CD8-positive, alpha-beta memory T cell (primary cell): ENCODE measurements at places on chromosomes 4 and X. TPM values are rescaled to one million over a fixed set of nuclear protein-coding genes. Genes with fewer than 3 reads are reported as not detected.

Gene GRPR
- not detected for polyA plus RNA-seq

Gene RAB41
- not detected for polyA plus RNA-seq

Gene APLN
- not detected for polyA plus RNA-seq

Gene P2RY8
- polyA plus RNA-seq = 302 TPM

Gene CYTL1
- polyA plus RNA-seq = 1.7 TPM

Gene MID1IP1
- polyA plus RNA-seq = 20.8 TPM

Gene ERAS
- polyA plus RNA-seq = not detected

GRCh38 chr4:106670976-106671375 lies 302.4 kb upstream of the GIMD1 start:
- no peaks in the 10 kb centered on the region for H3K4me1 ChIP-seq
- DNase-seq = no peak
- H3K27me3 ChIP-seq = no peaks in the 10 kb centered on the region
- no peaks in the 10 kb centered on the region for H3K36me3 ChIP-seq

DNA sequence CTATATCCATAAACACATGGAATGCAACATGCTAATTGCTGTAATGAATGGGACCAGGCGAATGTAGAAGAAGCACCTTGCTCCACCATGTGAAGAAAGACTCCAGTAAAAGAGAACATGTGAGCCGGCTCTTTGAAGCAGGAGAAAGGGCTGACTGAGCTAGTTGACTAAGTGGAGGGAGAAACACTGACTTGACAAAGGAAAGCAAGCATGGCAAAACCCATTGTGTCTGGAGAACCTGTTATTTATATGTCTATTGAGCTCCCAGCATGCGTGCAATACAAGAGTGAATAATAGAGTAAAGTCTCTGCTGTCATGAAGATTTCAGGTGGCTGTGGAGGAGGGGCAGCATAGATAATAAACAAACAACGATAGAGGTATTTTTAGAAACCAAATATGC lies 559.9 kb downstream of the RAB28 start:
- no peak overlapping the region for H3K27ac ChIP-seq
- H3K27me3 ChIP-seq = no peaks in the 10 kb centered on the region
- no peaks in the 10 kb centered on the region for H3K4me1 ChIP-seq
- DNase-seq = no peak
- H3K4me3 ChIP-seq = no peak overlapping the region

DNA sequence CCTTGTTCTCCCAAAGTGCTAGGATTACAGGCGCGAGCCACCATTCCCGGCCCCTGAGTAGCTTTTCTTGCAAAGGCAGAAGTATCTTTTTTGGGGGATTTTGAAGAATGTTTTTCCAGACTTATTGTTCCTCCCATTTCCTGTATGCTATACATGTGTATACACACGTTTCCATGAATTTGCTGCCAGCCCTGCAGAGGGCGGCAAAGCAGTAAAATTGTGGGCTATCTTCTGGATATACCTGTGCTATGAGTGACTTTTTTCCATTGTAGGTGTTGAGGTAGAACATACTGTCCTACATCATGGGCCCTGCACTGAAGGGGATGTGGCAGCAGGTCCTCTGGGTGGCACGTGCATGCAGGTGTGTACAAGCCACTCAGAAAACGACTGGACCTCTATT lies 16.9 kb upstream of the MED28 start:
- no peak for DNase-seq
- no peaks in the 10 kb centered on the region for H3K4me1 ChIP-seq

- no peaks in the 10 kb centered on the region for H3K36me3 ChIP-seq
- no peak overlapping the region for H3K27ac ChIP-seq
- no peak for DNase-seq
- H3K27me3 ChIP-seq = no peaks in the 10 kb centered on the region
Observed at GRCh38 chr4:137804906-137805495, 272.7 kb upstream of the PCDH18 start.

GRCh38 chrX:39477762-39478120 lies 620.0 kb downstream of the BCOR start:
- H3K27me3 ChIP-seq = no peaks in the 10 kb centered on the region
- no peak overlapping the region for H3K27ac ChIP-seq
- H3K4me1 ChIP-seq = no peaks in the 10 kb centered on the region
- no peaks in the 10 kb centered on the region for H3K36me3 ChIP-seq

GRCh38 chr4:8474856-8475255 lies 34.3 kb downstream of the TRMT44 start:
- H3K36me3 ChIP-seq = no peaks in the 10 kb centered on the region

- DNase-seq = no peak
- H3K27me3 ChIP-seq = no peaks in the 10 kb centered on the region
- no peak overlapping the region for H3K4me3 ChIP-seq
- no peaks in the 10 kb centered on the region for H3K36me3 ChIP-seq
- no peak overlapping the region for H3K27ac ChIP-seq
- H3K4me1 ChIP-seq = peaks cover 6% of the 10 kb centered on the region
Observed at GRCh38 chr4:55351824-55352223, 5.8 kb downstream of the SRD5A3 start.

DNA sequence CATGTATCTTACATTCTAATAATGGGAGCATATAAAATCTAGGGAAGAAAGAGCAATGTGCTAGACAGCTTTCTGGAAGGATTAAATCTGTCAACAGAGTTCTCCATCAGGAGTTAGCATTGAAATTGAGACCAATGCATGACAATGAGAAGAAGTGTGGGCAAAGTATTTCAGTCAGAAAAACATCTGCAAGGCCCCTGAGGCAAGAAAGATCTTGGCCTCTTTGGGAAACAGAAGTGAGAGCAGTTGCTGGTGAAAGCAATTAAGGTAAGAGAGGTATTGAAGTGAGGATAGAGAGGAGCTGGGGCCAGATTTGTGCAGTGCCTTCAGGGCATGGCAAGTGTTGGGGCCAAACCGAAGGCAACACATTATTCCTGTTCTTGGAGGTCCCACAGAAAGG lies 999.1 kb downstream of the STPG2 start:
- H3K27ac ChIP-seq = no peak overlapping the region
- no peaks in the 10 kb centered on the region for H3K4me1 ChIP-seq
- H3K27me3 ChIP-seq = no peaks in the 10 kb centered on the region
- H3K4me3 ChIP-seq = no peak overlapping the region
- H3K36me3 ChIP-seq = no peaks in the 10 kb centered on the region

GRCh38 chrX:44997282-44997812 lies 124.4 kb downstream of the KDM6A start:
- no peak overlapping the region for H3K27ac ChIP-seq
- DNase-seq = no peak
- H3K36me3 ChIP-seq = no peaks in the 10 kb centered on the region
- H3K4me3 ChIP-seq = no peak overlapping the region
- H3K27me3 ChIP-seq = no peaks in the 10 kb centered on the region
- peaks cover 23% of the 10 kb centered on the region for H3K4me1 ChIP-seq

DNA sequence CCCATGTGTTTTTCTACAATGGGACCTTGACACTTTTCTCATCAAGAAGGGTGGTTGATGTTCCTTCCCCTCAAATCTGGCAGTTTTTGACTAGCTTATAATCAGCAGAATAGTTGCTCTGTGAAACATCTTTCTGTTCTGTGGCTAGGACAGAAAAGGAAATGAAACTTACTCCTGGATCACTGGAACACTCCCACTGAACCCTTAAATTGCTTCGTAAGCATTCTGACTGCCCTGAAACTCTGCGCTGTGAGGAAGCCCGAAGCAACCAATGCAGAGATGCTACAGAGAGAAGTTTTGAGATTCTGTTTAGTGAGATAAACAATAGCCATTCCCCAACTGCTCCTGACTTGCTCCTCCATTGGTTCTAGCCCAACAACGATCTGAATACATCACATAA lies 602.2 kb downstream of the CENPC start:
- no peaks in the 10 kb centered on the region for H3K36me3 ChIP-seq
- no peaks in the 10 kb centered on the region for H3K4me1 ChIP-seq
- no peak overlapping the region for H3K27ac ChIP-seq

GRCh38 chr4:151917145-151917734 lies 156.4 kb upstream of the GATB start:
- H3K36me3 ChIP-seq = no peaks in the 10 kb centered on the region
- H3K4me1 ChIP-seq = no peaks in the 10 kb centered on the region
- H3K4me3 ChIP-seq = no peak overlapping the region
- H3K27me3 ChIP-seq = no peaks in the 10 kb centered on the region
- no peak for DNase-seq

GRCh38 chr4:67394879-67395278 lies 150.4 kb downstream of the CENPC start:
- DNase-seq = no peak
- H3K4me1 ChIP-seq = no peaks in the 10 kb centered on the region
- no peak overlapping the region for H3K27ac ChIP-seq
- no peak overlapping the region for H3K4me3 ChIP-seq

DNA sequence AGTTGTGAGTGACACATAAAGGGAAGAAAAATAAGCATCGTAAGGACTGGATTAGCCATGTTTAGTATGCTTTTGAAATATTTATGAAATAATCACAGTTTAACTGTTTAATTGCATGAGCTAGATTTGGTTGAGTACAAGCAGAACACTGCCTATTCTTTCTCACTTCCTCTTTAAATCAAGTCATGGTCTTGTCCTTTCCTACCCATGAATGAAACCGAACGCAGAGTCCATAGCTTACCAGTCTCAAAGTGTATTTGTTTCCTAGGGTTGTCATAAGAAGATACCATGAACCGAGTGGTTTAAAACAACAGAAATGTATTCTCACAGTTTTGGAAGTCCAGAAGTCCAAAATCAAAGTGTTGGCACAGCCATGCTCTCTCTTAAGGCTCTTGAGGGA lies 684.0 kb upstream of the MAGEB2 start:
- no peaks in the 10 kb centered on the region for H3K36me3 ChIP-seq
- H3K4me3 ChIP-seq = no peak overlapping the region
- no peaks in the 10 kb centered on the region for H3K27me3 ChIP-seq
- H3K27ac ChIP-seq = no peak overlapping the region
- no peak for DNase-seq
- H3K4me1 ChIP-seq = no peaks in the 10 kb centered on the region

DNA sequence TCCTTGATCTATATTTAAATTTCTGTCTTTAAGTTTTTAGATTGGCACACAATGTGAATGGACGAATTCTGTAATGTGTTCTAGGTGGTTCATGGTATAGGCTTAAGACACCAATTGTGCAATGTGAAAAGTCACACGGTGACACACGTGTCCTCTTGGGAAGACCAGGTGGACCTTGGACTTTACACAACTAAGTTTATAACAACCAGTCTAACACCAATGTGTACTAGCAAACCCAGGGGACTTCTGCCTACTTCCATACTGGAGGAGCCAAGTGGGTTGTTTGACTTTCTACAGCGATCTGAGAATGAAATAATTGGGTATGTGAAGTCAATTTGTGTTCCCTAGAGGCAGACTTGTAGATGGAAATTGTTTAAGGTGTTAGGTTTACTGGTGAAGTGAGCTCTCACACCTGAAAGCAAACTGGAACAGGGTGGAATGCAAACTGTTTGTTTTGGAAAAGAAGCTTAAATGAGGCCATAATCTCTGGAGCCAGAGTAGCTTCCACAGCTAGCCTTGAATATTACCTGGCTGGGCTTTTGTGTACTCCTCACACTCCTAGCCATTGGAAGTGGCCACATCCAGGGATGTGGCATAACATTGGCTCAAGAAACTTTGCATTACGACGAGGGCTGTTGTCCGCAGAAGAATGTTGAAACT lies 45.9 kb upstream of the WDR1 start:
- H3K27ac ChIP-seq = no peak overlapping the region
- no peaks in the 10 kb centered on the region for H3K36me3 ChIP-seq
- H3K27me3 ChIP-seq = no peaks in the 10 kb centered on the region

DNA sequence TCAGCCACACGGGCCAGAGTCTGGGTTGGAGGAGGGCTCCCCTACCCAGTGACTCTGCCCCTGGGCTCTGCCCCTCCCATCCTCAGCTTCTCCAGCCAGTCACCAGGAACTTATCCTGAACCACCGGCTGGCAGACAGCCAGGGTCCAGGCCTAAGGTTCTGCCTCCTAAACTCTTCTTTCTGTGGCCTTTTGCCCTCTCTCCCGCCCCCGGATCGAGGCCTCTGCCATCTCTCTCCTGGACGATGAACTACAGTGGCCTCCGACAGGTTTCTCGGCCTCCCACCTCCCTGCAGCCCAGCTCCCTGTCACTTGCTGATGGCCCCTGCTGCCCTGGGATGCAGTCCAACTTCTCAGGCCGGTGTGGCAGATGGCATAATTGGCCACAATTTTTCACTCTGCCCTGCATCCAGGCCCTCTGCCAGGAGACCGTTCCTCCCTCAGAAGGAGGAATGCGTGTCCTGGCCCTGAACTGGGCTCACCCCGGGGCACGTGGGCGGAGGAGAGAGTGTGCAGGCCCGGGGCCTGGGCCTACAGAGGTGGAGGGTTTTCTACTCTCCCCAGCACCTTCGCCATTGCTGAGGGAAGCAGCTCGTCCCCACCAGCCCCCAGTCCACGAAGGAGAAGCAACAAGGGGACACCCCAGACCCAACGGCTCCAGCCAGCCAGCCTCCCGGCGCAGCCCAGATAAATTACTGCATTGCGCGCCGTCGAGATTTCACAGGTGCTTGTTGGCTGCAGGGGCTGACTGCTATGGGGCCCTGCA lies 81.9 kb upstream of the LRPAP1 start:
- H3K27ac ChIP-seq = no peak overlapping the region
- no peak for DNase-seq
- H3K4me3 ChIP-seq = no peak overlapping the region
- H3K4me1 ChIP-seq = no peaks in the 10 kb centered on the region
- no peaks in the 10 kb centered on the region for H3K36me3 ChIP-seq

DNA sequence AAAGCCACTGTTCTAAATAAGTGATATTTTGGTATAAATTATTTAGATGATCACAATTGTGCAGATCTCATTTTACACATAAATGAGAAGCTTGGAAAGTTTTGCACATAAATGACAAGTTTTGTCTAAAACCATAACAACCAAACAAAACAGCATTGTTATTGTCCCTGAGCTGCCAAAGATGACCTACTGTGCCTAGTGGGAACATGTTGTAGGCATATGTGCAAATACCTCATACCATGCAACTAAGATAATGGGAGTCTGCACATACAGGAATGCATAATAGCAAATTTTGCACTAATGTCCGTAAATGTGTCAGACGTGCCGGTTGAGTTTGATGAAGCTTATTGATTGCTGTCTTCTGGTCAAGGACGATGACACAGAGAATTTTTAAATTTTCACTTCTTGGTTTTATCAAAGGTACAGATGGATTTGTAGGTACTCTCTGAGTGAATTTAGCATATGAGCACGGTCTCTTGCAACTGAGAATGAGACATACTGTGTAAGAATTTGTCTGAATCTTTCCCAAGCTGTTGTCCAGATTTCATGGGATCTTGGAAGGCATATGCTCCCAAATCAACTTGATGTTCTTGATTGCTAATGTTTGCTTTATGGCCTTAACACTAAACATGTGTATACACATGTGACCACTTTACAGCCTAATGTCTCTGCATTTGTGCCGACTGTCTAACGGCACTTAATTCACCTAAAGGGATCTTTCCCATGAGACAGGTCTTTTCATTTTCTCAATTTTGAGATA lies 1133.5 kb downstream of the FAT4 start:
- no peaks in the 10 kb centered on the region for H3K36me3 ChIP-seq
- no peak for DNase-seq
- H3K4me3 ChIP-seq = no peak overlapping the region
- H3K4me1 ChIP-seq = no peaks in the 10 kb centered on the region
- no peaks in the 10 kb centered on the region for H3K27me3 ChIP-seq

DNA sequence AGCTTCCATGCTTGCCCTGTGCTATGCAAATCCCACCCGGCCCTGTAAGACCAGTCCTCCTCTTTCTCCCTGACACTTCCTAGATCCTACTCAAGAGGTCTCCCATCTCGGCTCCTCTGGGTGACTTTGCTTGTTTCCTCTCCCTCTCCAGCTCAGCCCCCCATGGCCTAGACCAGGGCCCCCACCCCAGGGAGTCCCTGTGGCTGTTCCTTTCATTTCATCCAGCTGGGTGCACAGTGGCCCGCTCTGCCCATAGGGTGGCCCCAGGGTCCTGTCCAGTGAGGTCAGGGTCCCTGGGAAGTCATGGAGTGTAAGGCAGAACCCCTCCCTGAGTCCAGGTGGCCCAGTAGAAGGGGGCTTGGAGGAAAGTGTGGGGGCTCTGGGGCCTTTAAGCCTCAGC lies 52.3 kb upstream of the NKX1-1 start:
- H3K27me3 ChIP-seq = peaks cover 9% of the 10 kb centered on the region
- no peak overlapping the region for H3K4me3 ChIP-seq
- DNase-seq = no peak
- no peaks in the 10 kb centered on the region for H3K4me1 ChIP-seq
- no peak overlapping the region for H3K27ac ChIP-seq
